Activated T-cell treated with anti-CD3 and anti-CD28 coated beads, Interleukin-2, amount 50 U/mL, for 72 hours (primary cell): ENCODE measurements at places on chromosomes 6 and 20. TPM values are rescaled to one million over a fixed set of nuclear protein-coding genes. Genes with fewer than 3 reads are reported as not detected.

SLC22A3 gene
- total RNA-seq, result not detected

FAM209B gene
- 1.7 TPM for total RNA-seq

RAET1E gene
- total RNA-seq, result not detected

PGBD1 gene
- total RNA-seq, result 4.7 TPM

FGD2 gene
- 3.2 TPM for total RNA-seq

CRYBG1 gene
- 50.7 TPM for total RNA-seq

NPBWR2 gene
- total RNA-seq, result not detected

PGC gene
- not detected for total RNA-seq

SPAG4 gene
- 9.8 TPM for total RNA-seq

IL20RA gene
- not detected for total RNA-seq

SRMS gene
- not detected for total RNA-seq

CST4 gene
- total RNA-seq, result not detected

TFAP2C gene
- 0.07 TPM for total RNA-seq

RFX6 gene
- total RNA-seq, result not detected

PPP1R14C gene
- total RNA-seq, result 1.8 TPM

PREP gene
- 31.6 TPM for total RNA-seq

LY6G6F gene
- not detected for total RNA-seq

COL19A1 gene
- total RNA-seq, result 0.19 TPM

CLIC5 gene
- total RNA-seq, result 6.6 TPM

CRISP3 gene
- total RNA-seq, result not detected

ZSCAN16 gene
- 5.1 TPM for total RNA-seq

SIRPA gene
- 0.05 TPM for total RNA-seq

PRPH2 gene
- 0.14 TPM for total RNA-seq

COL21A1 gene
- total RNA-seq, result not detected

RAD21L1 gene
- total RNA-seq, result 0.21 TPM

SLC52A3 gene
- not detected for total RNA-seq

KCNB1 gene
- not detected for total RNA-seq

NMBR gene
- total RNA-seq, result not detected

ADAT2 gene
- total RNA-seq, result 29.0 TPM

EEF1E1 gene
- 49.5 TPM for total RNA-seq

PLEKHG1 gene
- total RNA-seq, result 27.1 TPM

WFDC12 gene
- total RNA-seq, result not detected

ASIP gene
- not detected for total RNA-seq

METTL24 gene
- not detected for total RNA-seq

CST9L gene
- total RNA-seq, result not detected

VSX1 gene
- total RNA-seq, result not detected

SLC17A2 gene
- total RNA-seq, result not detected
